Large intestine (tissue), 12 donors: ENCODE measurements at places on chromosomes 6 and 20.

GRCh38 chr6:162090734-162091133 lies 636.8 kb downstream of the PRKN start:
- H3K36me3 ChIP-seq = no peaks in the 10 kb centered on the region
- no peak overlapping the region for H3K4me3 ChIP-seq
- H3K27ac ChIP-seq = no peak overlapping the region
- H3K27me3 ChIP-seq = no peaks in the 10 kb centered on the region

GRCh38 chr20:63178889-63179686 lies 36.8 kb downstream of the YTHDF1 start:
- no peak overlapping the region for H3K27ac ChIP-seq
- H3K36me3 ChIP-seq = no peaks in the 10 kb centered on the region
- H3K27me3 ChIP-seq = peaks cover 82% of the 10 kb centered on the region
- DNase-seq = no peak

- H3K4me1 ChIP-seq = no peaks in the 10 kb centered on the region
- no peak overlapping the region for H3K4me3 ChIP-seq
- no peak overlapping the region for H3K27ac ChIP-seq
- H3K27me3 ChIP-seq = no peaks in the 10 kb centered on the region
- H3K36me3 ChIP-seq = no peaks in the 10 kb centered on the region
These were observed 734.9 kb upstream of the FLRT3 start for GRCh38 chr20:15072316-15072715.

DNA sequence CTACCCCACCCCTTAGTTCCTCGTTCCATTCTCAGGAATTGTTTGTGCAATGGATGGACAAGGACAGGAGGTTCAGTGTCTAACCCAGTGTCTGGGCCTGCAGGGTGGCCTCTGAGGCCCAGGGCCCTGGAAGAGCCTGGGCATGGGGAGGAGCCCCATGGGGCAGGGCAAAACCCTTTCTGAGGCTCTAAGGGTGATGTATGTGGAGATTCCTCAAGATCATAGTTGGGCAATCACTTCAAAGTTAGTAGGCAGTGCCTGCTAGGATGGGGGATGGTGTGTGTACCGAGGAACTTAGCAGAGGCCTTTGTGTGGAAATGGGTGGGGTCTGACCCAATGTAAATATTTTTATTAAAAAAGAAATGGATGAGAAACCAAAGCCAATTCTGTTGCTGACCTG lies 6.7 kb upstream of the C2 start:
- no peak for DNase-seq
- H3K4me3 ChIP-seq = no peak overlapping the region
- H3K36me3 ChIP-seq = no peaks in the 10 kb centered on the region
- no peaks in the 10 kb centered on the region for H3K27me3 ChIP-seq
- no peak overlapping the region for H3K27ac ChIP-seq

- H3K27ac ChIP-seq = no peak overlapping the region
- peaks cover 82% of the 10 kb centered on the region for H3K36me3 ChIP-seq
- H3K27me3 ChIP-seq = no peaks in the 10 kb centered on the region
- DNase-seq = no peak
- no peak overlapping the region for H3K4me3 ChIP-seq
- no peaks in the 10 kb centered on the region for H3K4me1 ChIP-seq
These were observed 150.7 kb downstream of the DTNBP1 start for GRCh38 chr6:15512126-15512525.

GRCh38 chr20:43304598-43304997 lies 114.9 kb upstream of the PTPRT start:
- no peak overlapping the region for H3K27ac ChIP-seq
- no peak overlapping the region for H3K4me3 ChIP-seq
- no peaks in the 10 kb centered on the region for H3K27me3 ChIP-seq
- H3K36me3 ChIP-seq = no peaks in the 10 kb centered on the region

GRCh38 chr6:155079985-155080452 lies 84.9 kb downstream of the TIAM2 start:
- DNase-seq = no peak
- no peaks in the 10 kb centered on the region for H3K27me3 ChIP-seq
- H3K4me1 ChIP-seq = peaks cover 5% of the 10 kb centered on the region
- no peak overlapping the region for H3K4me3 ChIP-seq
- H3K36me3 ChIP-seq = no peaks in the 10 kb centered on the region
- no peak overlapping the region for H3K27ac ChIP-seq
